ENCODE measurements at places on chromosomes 16 and 17.
A peak's percentile ranks its signal among the peaks of the same experiment; 100 is the strongest.

DNA sequence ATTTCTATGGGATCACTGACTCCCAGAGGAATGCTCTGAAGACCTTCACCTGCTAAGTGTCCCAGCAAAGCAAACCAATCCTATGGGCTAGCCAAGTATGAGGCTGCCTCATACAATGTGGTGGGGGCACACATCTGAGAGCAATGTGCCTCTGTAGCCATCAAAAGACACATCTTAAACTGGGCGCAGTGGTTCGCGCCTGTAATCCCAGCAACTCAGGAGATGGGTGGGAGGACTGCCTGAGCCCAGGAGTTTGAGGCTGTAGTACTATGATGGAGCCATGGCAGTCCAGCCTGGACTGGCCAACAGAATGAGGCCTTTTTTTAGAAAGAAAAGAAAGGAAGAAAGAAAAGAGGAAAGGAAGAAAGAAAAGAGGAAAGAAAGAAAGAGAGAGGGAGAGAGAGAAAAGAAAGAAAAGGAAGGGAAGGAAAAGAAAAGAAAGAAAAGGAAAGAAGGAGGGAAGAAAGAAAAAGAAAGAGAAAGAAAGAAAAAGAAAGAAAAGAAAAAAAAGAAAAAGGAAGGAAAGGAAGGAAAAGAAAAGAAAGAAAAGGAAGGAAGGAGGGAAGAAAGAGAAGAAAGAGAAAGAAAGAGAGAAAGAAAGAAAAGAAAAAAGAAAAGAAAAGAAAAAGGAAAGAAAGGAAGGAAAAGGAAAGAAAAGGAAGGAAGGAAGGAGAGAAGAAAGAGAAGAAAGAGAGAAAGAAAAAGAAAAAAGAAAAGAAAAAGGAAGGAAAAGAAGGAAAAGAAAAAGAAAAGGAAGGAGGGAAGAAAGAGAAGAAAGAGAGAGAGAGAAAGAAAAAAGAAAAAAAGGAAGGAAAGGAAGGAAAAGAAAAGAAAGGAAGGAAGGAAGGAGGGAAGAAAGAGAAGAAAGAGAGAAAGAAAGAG is 430.3 kb downstream of the SLC39A11 start:
- DNase-seq: no peak

DNA sequence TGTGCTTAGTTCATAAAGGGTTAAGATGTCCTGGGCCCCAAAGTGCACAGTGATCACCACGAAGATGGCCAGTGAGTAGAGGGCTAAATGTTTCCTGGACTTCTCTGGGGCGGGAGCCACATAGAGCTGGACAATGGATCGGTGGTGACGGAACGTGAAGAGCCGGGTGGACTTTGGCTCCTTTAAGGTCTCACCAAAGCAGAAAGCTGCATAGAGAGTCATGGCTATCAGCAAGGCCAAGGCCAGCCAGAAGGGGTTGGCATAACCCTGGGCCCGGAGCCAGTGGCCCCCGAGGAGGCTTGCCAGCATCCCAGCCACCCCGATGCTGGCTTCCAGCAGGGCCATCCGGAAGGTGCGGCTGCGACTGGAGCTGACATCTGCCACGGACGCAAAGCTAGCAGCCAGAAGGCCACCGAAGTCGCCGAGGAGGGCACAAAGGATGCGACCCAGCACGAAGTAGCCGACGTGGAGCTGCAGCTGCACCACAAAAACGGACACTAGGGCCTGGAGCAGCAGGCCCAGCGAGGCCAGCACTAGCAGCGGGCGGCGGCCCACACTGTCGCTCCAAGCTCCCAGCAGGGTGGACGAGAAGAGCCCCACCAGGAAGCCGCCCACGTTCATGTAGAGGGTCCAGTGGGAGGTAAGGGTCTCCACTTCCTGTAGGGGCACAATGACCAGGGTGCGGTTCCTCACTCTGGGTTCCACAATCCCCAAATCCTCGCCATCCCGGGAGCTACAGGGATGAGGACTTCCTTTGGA is 1.0 kb downstream of the SLC46A1 start:
- DNase-seq: peak; percentile 94

- DNase-seq: no peak
Observed at GRCh38 chr16:77002644-77003043, 188.3 kb upstream of the MON1B start.

- no peak for DNase-seq
Observed at GRCh38 chr16:17277981-17278381, 192.8 kb downstream of the XYLT1 start.

All from right lobe of liver (tissue), 6 donors.